ENCODE measurements at places on chromosomes 3 and 15.

GRCh38 chr3:144073698-144074097 lies 102.1 kb downstream of the DIPK2A start:
- DNase-seq, result no peak

DNA sequence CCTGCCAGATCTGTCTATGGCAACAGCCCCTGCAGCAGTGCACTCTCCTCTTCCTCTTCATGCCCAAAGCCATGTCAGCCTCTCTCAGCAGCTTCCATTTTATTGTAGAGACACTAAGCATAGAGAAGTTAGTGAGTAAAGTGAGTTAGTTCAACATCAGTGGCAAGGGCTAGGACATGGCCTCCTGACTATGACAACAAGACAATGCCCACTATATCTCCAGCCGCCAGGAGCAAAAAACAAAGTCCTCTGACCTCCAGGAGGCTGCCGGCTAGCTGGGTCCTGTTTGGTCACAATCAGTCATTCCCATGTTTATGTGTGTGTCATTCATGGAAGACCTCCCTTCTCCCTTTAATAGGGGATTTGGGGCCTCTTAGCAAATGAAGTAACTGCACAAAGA lies 14.9 kb downstream of the NR1I2 start:
- DNase-seq, result no peak

- DNase-seq, result no peak
These were observed 349.3 kb upstream of the NR2F2 start for GRCh38 chr15:95981209-95981608.

DNA sequence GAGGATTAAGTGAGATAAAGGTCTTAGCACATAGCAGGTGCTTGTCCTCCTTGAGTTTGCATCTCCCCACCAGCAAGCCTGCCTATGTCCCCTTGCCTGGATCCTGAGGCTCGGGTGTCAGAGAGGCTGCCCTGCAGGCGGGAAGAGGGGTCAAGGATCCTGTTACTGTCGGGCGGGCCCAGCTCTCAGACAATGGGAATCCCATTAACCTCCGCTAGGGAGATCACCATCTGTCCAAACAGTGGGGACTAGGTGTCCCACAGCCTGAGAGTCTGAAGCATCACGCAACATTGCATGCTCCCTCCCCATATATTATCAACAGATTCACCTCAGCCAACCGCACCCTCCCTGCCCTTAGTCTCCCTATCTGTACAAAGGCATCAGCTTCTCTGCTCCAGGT lies 151.4 kb downstream of the FBLN2 start:
- no peak for DNase-seq

DNA sequence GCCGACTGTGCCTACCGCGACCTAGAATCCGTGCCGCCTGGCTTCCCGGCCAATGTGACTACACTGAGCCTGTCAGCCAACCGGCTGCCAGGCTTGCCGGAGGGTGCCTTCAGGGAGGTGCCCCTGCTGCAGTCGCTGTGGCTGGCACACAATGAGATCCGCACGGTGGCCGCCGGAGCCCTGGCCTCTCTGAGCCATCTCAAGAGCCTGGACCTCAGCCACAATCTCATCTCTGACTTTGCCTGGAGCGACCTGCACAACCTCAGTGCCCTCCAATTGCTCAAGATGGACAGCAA lies 1.4 kb downstream of the ISLR start:
- no peak for DNase-seq

- no peak for DNase-seq
These were observed at the start of gene EPM2AIP1 for GRCh38 chr3:36992806-36993325. Gene EPM2AIP1 (minus strand): TSS chr3:36993131. CDS start chr3:36993077, 54 bp downstream.

GRCh38 chr3:153595186-153595815 lies 433.3 kb downstream of the RAP2B start:
- peak; percentile 15 for DNase-seq

DNA sequence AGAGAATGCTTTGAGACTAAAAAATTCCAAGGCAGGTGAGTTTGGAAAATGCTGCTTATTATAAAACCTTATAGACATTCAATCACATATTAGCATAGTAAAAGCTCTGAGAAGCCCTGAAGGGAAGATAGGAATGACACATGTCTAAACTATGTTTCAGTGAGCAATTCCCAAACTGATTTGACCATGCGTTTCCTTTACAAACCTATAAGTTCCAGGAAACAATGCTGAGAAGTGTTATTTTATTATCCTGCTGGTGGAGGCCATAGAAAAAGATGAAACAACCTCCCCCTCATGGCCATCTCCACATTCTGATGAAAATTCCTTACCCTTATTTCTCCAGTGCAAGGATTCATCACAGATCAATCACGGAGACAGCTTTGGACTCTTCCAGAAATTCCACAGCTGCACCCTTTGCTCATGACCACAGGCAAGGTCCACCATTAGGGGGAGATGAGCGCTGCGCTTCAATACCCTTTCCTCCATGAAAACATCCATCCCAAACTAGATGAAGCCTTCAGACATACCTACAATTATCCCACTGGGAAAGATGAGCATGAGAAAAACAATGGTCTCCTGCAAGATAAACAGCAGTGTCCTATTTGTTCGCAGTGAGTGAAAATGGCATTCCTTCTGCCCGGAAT lies 372.1 kb downstream of the MAGI1 start:
- DNase-seq, result no peak

DNA sequence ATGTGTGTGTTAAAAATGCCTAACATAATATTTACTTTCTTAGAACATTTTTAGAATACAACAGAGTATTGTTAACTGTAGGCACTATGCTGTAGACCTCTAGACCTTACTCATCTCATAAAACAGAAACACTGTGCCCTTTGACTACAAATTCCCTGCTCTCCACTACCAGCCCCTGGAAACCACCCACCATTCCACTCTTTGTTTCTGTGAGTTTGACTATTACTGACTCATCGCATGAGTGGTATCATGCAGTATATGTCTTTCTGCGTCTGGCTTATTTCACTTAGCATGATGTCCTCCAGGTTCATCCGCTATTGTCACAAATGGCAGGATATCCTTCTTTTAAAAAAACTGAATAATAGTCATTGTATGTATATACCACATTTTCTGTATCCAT lies 216.7 kb upstream of the CFAP20DC start:
- DNase-seq, result no peak

DNA sequence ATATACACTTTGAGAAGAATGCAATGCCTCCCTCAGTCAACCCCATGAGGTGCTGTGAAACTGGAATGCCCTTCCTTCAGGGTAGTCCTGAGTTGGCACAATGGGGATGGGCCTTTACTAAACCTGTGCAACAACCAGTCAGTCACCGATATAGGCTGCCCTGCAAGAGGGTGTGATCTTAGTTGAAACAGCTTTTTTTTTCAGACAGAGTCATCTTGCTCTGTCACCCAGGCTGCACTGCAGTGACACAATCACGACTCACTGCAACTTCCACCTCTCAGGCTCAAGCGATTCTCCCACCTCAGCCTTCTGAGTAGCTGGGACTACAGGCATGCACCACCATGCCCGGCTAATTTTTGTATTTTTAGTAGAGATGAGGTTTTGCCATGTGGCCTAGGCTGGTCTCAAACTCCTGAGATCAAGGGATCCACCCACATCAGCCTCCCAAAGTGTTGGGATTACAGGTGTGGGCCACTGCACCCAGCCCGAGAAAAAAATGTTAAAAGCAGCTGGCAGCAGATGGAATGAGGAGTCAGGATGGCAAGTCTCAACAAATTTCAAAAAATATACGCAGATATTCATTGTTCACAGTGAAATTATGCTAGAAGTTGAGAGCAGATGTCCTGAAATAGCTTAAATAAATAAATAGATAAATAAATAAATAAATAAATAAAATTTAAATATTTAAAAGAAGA lies 31.8 kb downstream of the MYO5A start:
- DNase-seq, result no peak

DNA sequence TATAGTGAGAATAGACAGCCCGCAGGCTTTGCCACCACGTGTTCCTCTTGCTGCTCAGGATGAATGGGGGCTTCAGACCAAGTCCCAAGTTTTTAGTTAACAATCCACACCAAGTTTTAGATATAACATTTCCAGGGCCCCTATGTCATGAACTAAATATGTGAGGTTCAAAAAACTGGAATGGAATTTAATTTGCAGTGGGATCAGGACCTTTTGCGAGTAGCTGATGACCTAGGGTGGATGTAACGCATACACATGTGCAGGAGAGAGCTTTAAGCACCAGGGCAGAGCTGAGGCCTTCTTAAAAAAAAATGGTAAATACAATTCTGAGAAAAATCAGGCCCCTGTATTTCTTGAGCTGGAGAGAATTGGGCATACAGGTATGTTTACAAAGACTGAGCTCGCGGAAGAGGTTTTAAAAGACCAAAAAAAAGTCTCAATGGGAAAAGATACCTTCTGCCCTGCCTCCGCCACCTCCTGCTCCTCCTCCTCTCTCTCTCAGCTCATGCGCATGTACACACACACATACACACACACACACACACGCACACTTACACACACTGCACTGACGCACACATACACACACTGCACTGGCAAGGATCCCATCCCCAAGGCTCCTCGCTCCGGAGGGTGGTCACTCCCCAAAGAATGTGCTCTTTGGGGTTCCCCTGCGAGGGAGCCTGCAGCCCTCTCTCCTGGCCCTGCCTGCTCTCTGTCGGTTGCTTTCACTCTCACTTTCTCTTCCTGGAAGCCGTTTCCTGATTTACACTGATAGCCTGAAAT lies 48.2 kb upstream of the IGF1R start:
- DNase-seq, result no peak

DNA sequence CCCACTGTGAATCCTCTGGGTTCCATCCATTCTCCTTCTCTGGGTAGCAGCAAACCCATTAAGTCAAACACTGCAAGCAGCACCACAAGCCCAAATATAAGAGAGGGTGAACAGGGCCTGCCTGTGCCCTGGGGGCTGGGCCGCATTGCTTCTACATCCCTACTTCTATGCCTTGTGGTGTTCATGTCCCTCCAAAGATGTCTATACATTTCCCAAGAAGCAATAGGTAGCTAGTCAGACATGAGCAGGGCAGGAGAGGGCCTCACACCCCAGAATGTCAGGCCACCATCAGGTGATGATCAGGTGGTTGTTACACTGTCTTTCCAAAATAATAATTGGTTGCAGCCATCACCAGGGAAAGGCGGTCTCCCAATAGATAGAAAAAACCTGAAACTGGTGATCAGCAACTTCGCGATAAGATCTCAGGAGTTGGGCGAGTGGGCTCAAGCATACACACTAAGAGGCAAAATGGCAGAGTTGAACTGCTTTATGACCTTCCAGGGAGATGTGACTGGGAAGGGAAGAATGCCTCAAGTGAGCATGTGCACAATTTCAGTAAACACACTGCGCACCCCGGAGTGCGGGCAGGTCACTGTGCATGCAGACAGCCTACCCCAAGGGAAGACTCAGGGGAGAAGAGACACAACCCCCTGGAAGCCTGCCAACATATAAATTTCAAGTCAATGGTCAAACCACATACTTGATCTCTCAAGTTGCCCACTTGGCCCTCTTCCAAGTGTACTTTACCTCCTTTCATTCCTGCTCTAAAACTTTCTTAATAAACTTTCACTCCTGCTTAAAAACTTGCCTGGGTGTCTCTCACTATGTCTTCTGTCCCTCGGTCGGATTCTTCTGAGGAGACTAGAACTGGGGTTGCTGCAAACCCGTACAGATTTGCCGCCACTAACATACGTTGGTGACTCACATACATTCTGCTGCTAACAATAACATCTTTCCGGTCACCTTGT lies 39.9 kb downstream of the KLF15 start:
- DNase-seq, result no peak

DNA sequence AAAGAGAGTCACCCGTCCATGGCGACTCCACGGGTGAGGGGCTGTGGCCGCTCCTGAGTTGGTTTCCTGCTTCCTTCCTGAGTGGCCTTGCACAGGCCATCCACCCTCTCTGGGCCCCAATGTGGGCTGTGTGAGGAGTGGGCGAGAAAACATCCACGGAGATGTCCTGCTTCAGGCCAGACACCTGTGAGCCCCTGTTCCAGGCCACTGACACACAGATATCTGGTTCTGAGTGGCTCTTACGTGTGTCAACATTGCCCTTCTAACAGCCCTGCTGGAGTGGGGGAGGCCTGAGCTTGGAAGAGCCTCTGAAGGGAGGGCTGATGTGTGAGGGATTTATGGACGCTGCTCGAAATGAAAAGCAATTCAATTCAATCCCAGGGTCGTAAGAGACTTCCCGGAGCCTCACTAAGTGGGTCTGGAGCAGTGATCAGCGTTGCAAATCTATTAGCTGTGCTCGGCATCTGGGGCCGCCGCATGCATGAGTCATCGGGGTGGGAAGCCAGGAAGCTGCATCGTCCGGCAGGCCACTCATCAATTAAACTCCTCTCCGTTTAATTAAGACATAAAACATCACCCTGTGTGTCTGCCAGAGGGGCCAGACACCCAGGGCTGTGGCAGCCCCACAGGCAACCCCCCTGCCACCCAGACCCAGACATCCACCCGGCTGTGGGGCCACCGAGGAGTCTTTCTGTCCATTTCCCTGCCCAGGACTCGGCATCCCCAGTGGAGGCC lies 20.0 kb upstream of the PRR23E start:
- no peak for DNase-seq
